ENCODE measurements at places on chromosomes 11 and 22.

- DNase-seq = no peak
Measured at GRCh38 chr11:114130115-114130576, 70.6 kb downstream of the ZBTB16 start.

DNA sequence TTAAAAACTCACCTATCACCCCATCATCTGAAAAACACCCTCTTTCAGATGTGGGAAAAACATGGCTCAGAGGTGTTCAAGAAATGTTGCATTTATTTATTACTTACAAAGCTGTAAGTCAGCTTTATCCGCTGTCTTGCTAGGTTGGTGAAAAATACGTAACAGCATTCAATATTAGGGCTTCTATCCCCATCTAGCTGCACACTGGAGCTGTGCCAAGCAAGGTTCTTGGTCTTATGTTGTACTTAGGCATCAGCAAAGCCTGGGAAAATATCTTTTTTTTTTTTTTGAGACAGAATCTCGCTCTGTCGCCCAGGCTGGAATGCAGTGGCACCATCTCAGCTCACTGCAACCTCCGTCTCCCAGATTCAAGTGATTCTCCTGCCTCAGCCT, 7.5 kb downstream of the SERPING1 start:
- no peak for DNase-seq

DNA sequence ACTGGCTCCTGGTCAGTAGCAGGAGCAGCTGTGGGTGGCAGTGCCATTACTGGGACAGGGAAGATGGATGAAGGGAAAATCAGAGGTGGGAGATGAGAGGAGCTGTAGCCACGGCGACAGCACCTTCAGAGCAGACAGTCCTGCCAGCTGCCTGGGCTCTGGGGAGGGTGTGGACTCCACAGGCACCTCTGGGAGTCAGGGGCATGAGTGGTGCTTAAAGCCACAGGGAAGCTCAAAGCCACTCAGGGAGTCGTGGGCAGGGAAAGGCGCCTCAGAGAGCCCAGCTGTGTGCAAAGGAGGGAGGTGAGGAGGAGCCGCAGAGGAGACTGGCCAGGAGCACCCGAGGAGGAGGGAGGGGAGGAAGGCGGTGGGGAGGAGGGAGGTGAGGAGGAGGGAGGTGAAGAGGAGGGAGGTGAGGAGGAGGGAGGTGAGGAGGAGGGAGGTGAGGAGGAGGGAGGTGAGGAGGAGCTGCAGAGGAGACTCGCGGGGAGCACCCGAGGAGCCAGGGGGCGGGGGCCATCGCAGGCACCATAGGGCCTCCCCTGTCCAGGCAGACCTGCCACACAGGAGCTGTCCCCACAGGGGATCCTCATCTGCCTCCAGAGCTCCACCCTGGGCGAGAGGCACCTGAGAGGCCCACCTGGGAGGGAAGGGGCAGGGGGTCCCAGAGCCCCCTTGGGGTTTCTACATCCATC, 977.6 kb downstream of the BRD1 start:
- DNase-seq = no peak

- no peak for DNase-seq
Measured at GRCh38 chr11:101727451-101727850, 143.6 kb upstream of the TRPC6 start.

- DNase-seq = no peak
Measured at GRCh38 chr11:15072551-15073143, 746 bp upstream of the CALCB start.

- no peak for DNase-seq
Measured at GRCh38 chr22:27312966-27313855, 488.3 kb downstream of the MN1 start.

DNA sequence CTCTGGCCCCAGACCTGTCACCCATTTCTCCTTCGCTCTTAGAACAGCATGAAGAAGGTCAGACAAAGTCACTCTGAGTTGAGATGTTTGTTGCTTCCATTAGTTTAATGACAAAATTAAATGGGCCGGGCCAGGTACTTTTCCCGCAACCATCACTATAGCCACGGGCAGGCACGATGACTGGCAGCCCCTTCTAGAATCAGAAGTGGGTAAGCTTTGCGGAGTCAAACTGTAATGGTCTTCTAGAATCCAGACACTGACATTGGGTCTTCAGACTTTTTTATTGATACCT, 2.3 kb upstream of the ACR start:
- no peak for DNase-seq

DNA sequence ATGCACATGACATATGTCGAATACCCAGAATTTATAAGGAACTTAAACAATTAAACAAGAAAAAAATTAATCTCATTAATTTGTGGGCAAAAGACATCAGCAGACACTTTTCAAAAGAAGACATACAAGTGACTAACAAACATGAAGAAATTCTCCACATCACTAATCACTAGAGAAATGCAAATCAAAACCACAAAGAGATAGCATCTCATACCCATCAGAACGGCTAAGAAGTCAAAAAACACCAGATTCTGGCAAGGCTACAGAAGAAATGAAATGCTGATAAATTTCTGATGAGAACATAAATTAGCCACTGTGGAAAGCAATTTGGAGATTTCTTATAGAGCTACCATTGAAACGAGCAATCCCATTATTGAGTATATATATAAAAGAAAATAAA, 210.6 kb upstream of the LUZP2 start:
- DNase-seq = no peak

GRCh38 chr11:61026121-61027031, 54.9 kb downstream of the CD6 start:
- DNase-seq = no peak

DNA sequence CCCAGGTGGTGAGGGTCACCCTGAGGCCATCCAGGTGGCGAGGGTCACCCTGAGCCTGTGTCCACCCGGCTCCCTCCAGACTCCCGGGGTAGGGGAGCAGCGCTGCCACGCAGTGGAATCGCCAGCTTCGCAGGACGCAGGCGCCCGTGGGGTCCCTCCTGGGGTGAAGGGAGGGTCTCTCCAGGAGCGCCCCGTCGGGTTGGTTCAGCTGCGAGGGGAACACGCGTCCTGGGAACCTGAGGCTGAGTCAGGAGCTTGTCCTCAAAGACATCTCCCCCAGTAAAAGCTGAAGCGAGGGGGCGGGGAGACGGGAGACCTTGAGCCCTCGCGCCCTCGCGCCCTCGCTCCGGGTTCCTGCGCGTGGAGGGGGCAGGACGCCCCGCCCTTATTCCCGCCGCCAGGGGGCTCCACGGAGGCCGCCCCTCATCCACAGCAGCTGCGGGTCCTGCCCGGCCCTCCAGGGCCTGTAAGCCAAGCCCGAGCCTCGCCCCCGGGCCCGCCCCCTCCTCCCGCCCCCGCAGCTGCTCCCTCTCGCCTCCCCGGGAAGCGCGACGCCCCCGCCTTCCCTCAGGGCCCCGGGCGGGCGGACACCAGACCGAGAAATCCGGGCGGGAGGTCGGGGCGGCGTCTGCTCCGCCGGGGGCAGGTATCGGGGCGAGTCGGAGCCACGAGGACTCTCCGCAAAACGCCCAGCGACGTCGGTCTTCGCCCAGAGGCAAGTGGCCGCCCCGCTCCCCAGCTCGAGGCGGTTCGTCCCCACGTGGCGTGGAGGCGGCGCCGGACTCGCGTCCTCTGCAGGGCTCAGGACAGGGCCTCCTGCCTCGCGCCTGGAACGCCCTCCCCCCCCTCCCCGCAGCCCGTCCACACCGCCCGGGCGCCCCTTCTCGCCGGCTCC, 22.8 kb downstream of the PIM3 start:
- DNase-seq = no peak

DNA sequence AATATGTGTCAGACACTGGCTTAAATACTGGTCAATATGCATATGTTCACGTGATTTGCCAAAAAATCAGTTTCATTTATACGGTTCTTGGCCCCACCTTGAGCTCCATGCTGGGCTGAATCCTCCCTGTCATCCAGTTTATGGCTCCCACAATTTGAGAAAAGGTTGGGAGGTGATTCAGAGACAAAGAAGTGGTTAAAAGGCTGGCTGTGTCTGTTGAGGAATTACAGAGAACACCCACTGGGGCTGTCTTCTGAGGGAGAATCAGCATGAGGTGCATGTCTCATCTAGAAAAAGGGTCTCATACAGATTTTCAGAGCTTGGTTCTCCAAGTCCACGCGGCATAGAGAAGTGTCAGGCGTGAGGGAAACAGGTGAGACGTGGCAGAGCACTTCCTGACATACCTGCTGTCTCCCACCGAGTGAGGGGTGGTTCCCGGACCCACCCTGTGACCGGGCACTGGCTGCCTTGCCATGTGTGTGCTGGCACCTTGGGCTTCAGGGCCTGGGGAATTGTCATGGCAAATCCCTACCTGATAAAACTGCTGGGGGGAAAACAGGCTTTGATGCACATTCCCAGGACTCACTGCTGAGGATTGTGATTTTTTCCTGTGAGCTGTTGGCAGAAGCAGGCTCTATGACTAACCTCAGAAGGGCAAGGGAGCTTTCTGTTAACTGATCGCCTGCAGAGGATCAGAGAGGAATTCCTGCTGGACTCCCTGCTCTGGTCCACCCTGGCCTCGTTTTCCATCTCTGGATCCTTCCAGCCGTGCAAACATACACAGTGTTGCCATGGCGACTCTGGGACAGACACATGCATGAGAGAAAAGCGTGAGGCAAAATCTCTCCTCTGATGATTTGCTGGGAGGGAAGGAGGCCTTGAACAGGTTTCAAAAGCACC, 223.6 kb downstream of the ADAMTS15 start:
- no peak for DNase-seq

DNA sequence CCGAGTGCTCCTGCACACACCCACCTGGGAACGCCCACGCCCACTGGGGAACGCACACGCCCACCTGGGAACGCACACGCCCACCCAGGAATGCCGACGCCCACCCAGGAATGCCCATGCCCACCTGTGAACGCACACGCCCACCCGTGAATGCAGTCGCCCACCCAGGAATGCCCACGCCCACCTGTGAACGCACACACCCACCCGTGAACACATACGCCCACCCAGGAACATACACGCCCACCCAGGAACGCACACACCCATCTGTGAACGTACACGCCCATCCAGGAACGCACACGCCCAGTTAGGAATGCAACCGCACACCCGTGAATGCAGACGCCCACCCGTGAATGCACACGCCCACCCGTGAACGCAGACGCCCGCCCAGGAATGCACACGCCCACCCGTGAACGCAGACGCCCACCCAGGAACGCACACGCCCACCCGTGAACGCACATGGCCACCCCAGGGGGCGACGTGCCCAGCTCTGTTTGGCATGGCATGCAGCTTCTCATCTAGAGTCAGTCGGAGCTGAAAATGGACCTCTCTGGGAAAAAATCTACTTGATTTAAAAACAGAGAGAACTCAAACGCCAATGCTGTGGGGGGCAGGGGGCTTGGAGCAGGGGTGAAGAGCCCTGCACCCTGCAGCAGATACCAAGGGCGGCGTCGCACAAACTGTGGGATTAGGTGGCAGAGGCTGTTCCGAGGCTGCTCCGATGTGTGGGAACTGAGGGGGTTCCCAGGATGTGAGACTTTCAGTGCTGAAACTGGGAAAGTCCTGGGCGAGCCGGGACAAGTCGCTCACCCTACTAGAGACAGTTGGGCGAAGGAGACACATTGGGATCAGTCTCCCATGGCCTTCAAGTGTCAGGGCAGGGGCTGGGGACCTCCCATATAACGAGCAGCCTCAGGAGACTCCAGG, 83.3 kb downstream of the MYEOV start:
- no peak for DNase-seq

DNA sequence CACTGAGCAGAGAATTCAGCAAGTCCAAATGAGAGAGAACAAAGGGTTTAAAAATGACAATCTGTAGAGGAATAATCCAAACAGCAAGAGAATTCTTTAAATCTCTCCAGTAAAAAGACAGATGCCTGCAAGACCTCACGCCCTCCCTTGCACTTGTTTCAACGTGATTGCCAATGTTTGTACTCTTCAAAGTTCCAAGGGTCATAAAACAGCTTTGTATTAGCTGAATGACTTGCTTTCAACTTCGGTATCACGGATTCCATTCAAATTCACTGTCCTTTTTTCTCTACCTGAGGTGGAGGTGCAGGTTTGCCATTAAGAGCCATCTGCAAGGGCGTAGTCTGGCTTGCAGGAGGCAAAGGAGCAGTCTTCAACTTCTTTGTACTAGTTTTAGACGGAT, 41.1 kb upstream of the CHRNA10 start:
- no peak for DNase-seq

GRCh38 chr22:48936391-48936790, 891.3 kb downstream of the BRD1 start:
- DNase-seq = no peak
